Activated CD4-positive, CD25-positive, alpha-beta regulatory T cell treated with anti-CD3 and anti-CD28 coated beads, Interleukin-2, amount 50 U/mL, for 16 hours (primary cell): ENCODE measurements at places on chromosomes 16 and 17.
A peak's percentile ranks its signal among the peaks of the same experiment; 100 is the strongest.

- peak; percentile 64 for DNase-seq
Observed at GRCh38 chr17:36629252-36629847, 28.0 kb downstream of the MRM1 start.

- DNase-seq = no peak
Observed at GRCh38 chr16:1706386-1707192, 594 bp downstream of the MAPK8IP3 start.

GRCh38 chr17:17795946-17796786, 40.6 kb downstream of the SREBF1 start:
- no peak for DNase-seq

DNA sequence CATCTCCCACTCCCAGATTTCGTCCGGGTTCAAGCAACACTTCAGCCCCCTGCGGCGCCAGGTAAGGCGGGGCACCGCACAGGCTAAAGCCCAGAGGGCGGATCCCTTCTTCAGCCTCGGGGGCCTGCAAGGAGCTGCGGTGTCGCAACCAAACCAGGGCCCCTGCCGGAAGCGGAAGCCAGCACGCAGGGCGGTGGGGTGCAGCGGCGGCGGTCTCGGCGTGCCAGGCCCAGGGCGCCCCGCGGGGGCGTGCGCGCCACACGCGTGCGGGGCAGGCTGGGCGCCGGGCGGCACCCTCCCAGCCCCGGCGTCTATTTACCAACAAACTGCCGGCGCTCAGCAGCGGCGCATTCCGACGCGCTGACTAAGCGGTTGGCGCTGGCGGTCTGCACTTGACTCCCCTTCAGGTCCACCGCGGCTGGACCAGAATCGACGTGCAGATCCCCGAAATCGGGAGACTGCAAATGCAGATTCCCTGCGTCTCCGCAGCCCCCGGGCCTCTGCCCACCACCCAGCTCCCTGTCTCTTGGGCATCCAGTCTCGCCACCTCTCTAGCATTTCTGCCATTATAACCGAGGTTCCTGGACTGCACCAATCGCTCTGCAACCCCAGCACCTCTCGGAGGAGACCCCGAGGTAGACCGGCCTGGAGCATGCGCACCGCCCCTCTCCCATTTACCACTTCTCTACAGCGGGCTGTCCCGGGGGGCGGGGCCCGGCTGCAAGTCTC, 421 bp upstream of the DLX4 start:
- DNase-seq = peak; percentile 37

DNA sequence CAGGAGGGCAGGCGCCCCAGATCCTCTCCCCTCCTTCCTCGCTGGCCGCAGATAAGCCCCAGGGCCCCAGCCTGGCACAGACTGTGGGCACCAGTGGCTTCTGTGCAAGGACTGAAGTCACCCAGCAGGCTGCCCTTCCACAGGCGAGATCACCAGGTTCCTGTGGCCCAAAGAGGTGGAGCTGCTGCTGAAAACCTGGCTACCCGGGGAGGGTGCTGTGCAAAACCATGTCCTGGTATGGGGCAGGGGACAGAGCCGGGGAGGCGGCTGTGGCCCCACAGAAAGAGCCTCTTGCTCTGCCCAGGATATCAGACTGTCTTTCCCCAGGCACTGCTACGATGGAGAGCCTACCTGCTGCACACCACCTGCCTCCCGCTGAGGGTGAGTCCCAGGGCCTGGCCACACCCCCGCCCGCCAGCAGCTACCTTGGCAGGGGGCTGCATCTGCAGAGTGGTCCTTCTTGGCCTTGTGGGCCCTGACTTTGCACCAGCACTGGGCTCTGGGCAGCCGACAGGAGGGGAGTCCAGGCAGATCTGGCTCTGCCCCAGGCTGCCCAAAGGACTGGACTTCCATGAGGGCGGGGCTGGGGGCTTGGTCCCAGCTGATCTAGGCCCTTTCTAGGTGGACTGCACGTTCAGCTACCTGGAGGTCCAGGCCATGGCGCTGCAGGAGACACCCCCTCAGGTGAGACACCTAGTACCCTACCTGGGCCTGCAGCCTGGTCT, 615 bp downstream of the CARMIL2 start:
- DNase-seq = no peak

- no peak for DNase-seq
Observed at GRCh38 chr17:15341385-15341849, at the start of gene TEKT3. TEKT3 (minus strand) TSS chr17:15341597; CDS start chr17:15331585, 10,012 bp downstream.

DNA sequence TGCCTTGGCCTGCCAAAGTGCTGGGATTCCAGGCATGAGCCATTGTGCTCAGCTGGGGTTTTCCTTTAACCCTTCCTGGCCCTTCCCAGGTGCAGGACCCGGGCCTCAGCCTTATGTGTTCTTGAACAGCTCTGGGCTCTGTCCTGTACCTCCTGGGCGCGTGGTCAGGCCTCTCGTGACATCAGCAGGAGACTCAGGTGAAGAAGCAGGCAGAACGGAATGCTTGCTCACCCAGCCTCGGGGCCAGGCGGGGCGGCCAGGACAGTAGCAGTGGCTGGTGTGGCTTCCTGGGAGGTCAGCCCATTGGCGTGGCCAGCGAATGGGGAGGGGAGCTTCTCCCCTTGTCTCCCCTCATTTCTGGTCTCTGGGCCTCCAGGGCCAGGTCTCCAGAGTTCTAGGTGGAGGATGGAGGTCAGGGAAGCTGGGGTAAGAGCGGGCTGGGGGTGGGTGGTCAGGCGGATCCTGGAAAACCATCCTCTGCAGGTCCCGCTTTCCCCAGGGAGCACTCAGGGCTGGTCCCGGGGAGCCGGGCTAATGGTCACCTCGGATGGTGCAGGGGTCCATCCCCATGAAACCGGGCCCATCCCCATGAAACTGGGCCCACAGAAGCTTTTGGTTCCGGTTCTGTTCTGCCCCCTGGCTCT, 281.5 kb downstream of the SEC14L1 start:
- DNase-seq = no peak

DNA sequence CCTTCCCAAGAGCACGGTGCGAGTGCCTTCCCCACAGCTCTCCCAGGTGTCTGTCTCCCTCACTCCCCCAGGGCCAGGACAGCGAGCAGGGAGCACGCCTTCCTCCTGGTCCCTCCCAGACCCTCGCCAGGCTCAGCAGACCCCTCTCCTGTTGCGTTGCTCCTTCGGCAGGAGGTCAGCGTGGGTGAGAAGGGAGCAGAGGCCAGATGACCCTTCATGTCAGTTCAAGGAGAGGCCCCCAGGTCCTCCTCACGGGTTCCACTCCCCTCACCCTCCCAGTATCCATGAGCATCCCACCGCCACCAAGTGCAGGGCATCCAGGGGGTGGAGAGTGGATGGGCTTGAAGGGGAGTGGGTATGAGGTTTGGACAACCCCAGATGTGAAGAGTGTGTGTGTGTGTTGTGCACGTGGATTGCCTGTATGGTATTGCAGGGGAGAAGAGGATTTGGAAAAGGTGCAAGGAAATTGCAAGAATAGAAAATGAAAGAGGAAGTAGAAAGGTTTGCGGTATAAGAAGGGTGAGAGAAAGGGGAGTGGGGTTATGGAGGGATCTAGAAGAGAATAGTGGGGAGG, 17.7 kb downstream of the SGCA start:
- DNase-seq = no peak

DNA sequence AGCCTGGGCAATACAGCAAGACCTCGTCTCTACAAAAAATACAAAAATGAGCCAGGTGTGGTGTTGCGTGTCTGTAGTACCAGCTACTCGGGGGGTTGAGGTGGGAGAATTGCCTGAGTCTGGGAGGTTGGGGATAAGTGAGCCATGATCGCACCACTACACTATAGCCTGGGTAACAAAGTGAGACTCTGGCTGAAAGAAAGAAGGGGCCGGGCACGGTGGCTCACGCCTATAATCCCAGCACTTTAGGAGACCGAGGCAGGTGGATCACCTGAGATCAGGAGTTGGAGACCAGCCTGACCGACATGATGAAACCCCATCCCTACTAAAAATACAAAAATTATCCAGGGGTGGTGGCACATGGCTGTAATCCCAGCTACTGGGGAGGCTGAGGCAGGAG, 10.5 kb upstream of the GRB2 start:
- DNase-seq = no peak

DNA sequence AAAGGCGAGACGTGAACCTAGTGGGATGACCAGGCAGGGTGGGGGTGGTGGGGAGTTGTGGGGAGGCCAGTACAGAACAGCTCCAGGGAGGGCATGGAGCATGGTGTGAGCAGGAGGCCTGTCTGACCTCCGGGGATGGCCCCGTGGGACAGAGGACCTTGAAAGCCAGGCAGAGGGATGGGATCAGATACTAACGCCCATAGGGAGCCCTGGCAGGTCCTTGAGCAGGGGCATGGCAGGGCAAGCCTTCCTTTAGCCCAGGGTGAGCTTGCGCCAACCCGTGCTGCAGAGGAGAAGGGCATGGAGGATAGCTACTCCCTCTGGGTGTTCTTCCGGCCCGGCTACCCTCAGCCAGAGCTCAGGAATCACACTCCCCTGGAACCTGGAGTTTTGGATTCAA, 35.3 kb downstream of the TMEM235 start:
- no peak for DNase-seq

GRCh38 chr16:70437582-70438557, 1.0 kb downstream of the ST3GAL2 start:
- DNase-seq = no peak

DNA sequence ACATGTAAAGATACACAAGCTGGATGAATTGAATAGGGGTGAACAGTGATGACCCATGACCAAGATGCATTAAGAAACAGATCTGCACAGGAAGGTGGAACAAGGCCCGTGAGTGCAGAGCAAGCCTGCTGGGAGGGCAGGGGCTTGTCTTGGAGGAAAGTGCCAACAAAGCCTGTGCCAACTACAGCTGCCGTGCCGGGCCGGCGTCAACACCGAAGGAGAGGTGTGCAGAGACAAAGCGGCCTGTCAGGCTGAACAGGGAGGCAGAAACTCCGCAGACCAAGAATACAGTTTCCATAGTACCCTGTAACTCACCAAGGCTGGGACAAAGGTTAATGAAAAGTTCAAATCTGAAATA, 46.7 kb downstream of the ANKRD11 start:
- DNase-seq = no peak

GRCh38 chr17:46940692-46941404, 17.9 kb downstream of the GOSR2 start:
- peak; percentile 44 for DNase-seq

- DNase-seq = no peak
Observed at GRCh38 chr16:47492428-47493377, 31.6 kb downstream of the PHKB start.

DNA sequence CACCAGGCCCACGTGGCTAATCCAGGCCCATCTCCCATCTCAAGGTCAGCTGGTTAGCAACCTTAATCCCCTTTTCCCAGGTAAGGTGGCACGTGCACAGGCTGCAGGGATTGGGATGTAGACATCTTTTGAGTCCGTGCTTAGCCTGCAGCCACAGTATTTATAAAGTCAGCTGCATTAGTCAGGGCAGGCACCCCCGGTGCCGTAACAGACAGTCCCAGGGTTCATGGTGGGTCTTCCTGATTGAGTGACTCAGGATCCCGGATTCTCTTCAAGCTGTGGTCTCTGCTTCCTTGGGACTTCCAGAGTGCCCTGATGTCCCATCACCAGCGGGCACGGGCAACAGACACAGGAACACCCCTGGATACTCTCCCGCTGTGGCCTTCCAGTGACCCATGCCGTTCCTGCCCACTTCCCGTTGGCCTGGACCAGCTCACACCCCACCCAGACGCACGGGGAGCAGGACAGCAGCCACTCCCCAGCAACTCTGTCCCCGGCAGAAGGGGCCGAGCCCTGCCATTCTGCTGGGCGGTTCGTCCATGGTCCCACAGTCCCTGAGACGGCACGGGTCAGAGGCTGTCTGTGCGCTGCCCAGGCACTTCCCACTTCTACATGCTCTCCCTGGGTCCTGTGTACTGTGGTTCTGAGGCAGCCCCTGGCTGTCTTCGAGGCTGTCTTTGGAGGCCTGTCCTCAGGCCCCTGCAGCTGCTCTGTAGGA, 248.6 kb upstream of the GSE1 start:
- no peak for DNase-seq

GRCh38 chr17:9918352-9918751, 13.3 kb upstream of the RCVRN start:
- no peak for DNase-seq

GRCh38 chr16:11094857-11095565, 150.6 kb downstream of the CLEC16A start:
- no peak for DNase-seq

GRCh38 chr16:56382901-56383355, 42.4 kb downstream of the AMFR start:
- no peak for DNase-seq

DNA sequence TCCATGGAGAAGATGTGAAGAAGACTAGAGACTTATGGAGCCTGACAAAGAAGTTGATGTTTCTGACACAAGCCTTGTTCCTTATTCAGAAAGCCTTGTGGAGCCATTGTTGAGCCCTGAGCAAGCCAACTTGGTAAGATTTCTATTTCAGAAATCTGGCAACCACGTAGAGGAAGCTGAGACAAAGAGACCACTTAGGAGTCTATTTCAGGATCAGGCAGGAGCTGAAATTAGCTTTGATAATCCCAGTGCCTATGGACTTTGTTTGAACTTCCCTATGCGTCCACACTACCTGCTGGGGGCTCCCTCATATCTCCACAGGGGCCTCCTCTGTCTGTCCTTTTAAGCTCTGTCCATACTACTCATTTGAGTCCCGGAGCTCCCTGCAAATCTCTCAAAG, 540.0 kb upstream of the GOT2 start:
- DNase-seq = no peak

DNA sequence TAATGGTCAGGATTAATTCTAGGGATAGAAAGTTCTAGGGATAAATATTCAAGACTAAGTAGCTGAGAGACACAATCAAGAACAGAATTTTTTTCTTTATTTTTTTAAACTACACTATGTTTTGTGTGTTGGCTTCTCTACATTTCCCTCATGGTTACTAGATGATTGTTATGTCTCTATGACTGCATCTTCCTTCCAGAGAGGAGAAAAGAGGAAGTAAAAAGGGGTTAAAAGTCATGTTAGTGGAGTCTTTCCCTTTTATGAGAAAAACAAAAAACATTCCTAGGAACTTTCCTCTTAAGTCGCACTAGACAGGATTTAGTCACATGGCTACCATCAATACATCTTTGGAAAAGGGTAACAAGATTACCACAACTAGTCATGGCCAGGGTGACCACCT, 375.0 kb downstream of the KCNJ2 start:
- DNase-seq = no peak

GRCh38 chr16:31323959-31324629, 30.9 kb upstream of the ITGAX start:
- no peak for DNase-seq

DNA sequence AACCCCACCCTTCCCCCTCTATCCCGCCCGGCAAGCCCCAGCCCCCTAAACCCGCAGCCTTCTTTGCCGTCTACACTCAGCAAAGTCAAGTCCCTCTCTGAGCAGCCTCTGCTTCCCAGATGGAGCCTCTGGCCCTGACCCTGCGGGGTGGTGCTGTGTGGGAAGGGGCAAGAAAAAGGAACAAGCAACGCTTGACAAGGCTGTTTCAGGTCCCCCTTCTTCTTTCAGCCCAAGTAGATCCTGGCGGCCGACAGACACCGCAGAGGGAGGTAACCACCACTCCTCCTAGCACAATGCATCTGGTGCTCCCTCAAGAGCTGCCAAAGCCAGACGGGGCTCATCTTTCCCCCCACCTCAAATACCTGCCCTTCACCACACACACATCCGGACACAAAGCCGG, 178.3 kb downstream of the ENGASE start:
- DNase-seq = no peak

GRCh38 chr16:24838554-24839266, 7.1 kb upstream of the SLC5A11 start:
- no peak for DNase-seq

- DNase-seq = no peak
Observed at GRCh38 chr16:47700857-47701587, 239.9 kb downstream of the PHKB start.

- DNase-seq = no peak
Observed at GRCh38 chr17:19546289-19547065, 12.8 kb downstream of the SLC47A1 start.

- DNase-seq = no peak
Observed at GRCh38 chr16:81688182-81688581, 90.9 kb upstream of the PLCG2 start.
